ENCODE measurements at places on chromosomes 2 and 18.

DNA sequence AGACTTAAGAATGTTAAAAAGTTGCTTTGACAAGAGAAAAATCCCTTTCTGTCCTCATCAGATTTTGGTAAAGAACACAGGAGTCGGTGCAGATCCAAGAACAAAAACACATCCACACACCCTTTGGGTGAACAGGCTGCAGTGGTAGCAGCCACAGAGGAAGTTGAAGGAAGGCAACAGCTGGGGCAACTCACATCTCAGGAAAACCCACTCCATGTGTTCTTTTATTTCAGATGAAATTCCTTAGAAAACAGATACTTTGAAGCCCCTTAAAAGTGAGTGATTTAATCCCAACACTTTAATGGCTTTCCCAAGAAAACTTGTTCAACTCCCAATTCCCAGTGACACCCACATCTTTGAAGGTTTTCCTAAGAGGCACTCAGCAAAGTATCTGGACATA, 271.3 kb downstream of the ICOS start:
- no peak for DNase-seq

DNA sequence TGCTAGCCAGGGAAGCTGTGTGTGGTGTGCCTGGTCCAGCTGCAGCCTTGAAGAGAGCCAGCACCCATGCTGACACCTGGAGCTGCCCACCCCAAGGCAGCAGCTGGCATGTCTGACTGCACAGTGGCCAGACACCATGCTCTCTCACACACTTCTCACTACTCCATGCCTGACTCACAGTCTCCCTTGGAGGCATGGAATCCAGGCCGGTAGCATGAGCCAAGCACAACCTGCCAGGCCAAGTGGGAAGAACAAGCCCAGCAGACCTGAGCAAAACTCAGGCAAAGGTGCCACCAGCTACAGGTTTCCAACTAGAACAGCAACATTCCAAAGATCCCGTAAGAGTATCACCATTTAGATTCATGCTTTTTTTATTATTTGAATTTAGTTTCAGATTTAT, 625.3 kb upstream of the LRRTM4 start:
- no peak for DNase-seq

- no peak for DNase-seq
These were observed 45.3 kb upstream of the CTLA4 start for GRCh38 chr2:203822240-203822639.

- no peak for DNase-seq
These were observed 3.8 kb upstream of the FRZB start for GRCh38 chr2:182870227-182870626.

- DNase-seq: peak; percentile 23
These were observed 357.3 kb downstream of the ZEB2 start for GRCh38 chr2:144162652-144163051.

Measured in stimulated activated CD4-positive, alpha-beta T cell treated with anti-CD3 and anti-CD28 coated beads, Interleukin-4, amount 100 ng/mL, for 24 hours (primary cell).